ENCODE measurements at places on chromosomes 2 and 18. TPM values are rescaled to one million over a fixed set of nuclear protein-coding genes. Genes with fewer than 3 reads are reported as not detected.
A peak's percentile ranks its signal among the peaks of the same experiment; 100 is the strongest.

QPCT gene
- total RNA-seq: 2.7 TPM

VAMP8 gene
- total RNA-seq: 76.0 TPM

DNA sequence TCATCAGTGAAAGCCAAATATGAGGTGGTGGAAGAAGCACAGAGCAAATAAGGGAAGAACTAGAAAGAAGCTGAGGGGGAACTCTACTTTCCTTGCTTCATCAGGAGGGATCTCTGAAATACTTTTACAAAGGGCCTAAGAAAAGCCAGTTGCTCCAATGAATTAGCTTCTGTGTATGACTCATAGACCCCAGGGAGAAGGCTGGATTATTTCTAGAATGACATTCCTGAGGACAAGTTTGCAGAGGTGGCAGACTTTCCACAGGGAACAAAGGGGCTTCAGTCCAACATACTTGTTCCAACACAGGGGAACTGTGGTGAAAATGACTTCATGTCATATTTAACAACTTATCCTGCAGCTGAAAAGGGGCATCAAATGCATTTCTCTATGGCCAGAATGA, 29.0 kb downstream of the DOK1 start:
- H3K27me3 ChIP-seq: peaks cover 11% of the 10 kb centered on the region
- H3K27ac ChIP-seq: peak overlapping the region; percentile 15
- DNase-seq: no peak

OTX1 gene
- total RNA-seq: 1.0 TPM

DNA sequence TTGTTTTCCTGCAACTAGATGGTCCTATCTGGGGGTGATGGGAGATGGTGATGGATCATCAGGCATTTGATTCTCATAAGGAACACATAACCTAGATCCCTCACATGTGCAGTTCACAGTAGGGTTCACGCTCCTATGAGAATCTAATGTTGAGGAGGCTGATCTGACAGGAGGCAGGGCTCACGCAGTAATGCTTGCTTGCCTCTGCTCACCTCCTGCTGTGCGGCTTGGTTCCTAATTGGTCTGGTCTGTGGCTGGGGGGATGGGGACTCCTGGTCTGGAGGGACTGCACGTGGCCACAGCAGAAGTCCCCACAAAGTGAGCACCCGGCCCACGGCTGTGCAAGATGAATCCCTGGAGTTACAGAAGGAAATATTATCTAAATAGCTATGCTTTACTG, 11.3 kb downstream of the MC5R start:
- H3K27me3 ChIP-seq: peaks cover 6% of the 10 kb centered on the region
- DNase-seq: no peak
- H3K27ac ChIP-seq: no peak overlapping the region
- H3K36me3 ChIP-seq: no peaks in the 10 kb centered on the region
- no peaks in the 10 kb centered on the region for H3K4me1 ChIP-seq
- no peak overlapping the region for H3K4me3 ChIP-seq

DNA sequence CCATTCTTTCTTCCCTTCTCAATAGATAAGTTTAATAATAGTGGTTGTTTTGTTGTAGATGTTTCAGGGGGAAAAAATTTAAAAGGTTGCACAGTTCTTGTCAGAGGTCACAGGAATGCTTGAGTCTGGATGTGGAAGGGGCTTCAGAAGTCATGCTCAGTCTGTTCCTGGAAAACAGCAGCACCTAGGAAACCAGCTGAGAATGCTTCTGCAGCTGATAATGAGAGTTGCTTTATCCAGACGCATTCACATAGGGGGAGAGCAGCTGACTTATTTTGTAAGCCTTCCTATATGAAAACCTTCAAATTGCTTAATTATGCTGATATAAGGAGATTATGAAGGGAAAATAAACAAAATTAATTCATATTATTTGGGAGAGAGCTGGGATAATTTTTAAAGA, 235.5 kb downstream of the GULP1 start:
- peaks cover 4% of the 10 kb centered on the region for H3K4me1 ChIP-seq
- no peak overlapping the region for H3K27ac ChIP-seq
- no peak for DNase-seq
- no peaks in the 10 kb centered on the region for H3K27me3 ChIP-seq

CEBPZOS gene
- total RNA-seq: 0.84 TPM

DNA sequence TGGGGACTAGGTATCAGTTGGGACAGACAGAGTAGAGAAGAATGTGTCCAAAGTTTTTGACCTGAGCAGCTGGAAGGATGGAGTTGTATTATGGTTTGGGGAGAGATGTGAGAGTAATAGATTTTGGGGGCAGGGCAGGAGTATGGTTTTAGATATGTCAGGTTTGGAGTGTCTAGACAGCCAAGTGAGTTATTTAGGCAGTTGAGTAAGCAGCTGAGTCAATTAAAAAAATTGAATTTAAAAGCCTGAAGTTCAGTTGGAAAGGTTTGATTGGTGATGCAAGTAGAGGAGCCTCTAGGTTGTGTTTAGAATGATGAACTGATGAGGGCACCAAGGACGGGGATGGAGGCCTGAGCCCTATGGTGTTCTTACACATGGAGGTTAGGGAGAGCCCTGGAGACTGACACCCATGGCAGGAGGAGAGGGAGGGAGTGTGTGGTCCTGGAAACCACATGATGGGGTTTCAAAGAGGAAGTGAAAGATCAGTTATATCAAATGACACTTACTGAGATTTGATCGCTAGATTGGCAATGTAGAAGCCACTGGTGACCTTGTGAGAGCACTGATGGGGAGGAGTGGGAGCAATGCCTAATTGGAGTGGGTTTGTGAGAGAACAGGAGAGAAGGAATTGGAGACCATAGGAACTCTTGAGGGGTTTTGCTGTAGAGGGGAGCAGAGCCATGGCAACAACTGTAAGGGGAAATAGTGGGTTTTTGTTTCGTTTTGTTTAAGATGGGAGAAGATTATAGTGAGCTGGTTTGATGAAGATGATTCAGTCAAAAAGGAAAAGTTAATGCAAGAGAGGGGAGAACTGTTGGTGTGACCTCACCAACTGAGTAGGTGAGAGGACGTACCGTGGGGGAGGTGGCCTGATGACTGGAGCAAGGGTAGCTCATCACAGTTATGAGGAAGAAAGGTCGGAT, 10.3 kb downstream of the ITGA6 start:
- peaks cover 45% of the 10 kb centered on the region for H3K4me1 ChIP-seq
- H3K36me3 ChIP-seq: peaks cover 1% of the 10 kb centered on the region
- DNase-seq: no peak
- H3K4me3 ChIP-seq: no peak overlapping the region
- H3K27me3 ChIP-seq: no peaks in the 10 kb centered on the region

GRCh38 chr18:13376841-13377351, 158.3 kb downstream of the LDLRAD4 start:
- peaks cover 21% of the 10 kb centered on the region for H3K27me3 ChIP-seq
- no peak overlapping the region for H3K27ac ChIP-seq
- no peak overlapping the region for H3K4me3 ChIP-seq
- H3K4me1 ChIP-seq: no peaks in the 10 kb centered on the region
- no peaks in the 10 kb centered on the region for H3K36me3 ChIP-seq

- H3K36me3 ChIP-seq: no peaks in the 10 kb centered on the region
- H3K4me1 ChIP-seq: no peaks in the 10 kb centered on the region
- DNase-seq: no peak
- no peaks in the 10 kb centered on the region for H3K27me3 ChIP-seq
- H3K4me3 ChIP-seq: no peak overlapping the region
These were observed 18.9 kb downstream of the KCNG3 start for GRCh38 chr2:42474765-42475454.

- H3K27ac ChIP-seq: no peak overlapping the region
- H3K4me3 ChIP-seq: no peak overlapping the region
- H3K4me1 ChIP-seq: peaks cover 24% of the 10 kb centered on the region
- H3K27me3 ChIP-seq: no peaks in the 10 kb centered on the region
- peaks cover 10% of the 10 kb centered on the region for H3K36me3 ChIP-seq
These were observed 3.0 kb downstream of the PIKFYVE start for GRCh38 chr2:208269091-208269490.

GRCh38 chr2:133045787-133046186, 375.8 kb upstream of the LYPD1 start:
- peaks cover 10% of the 10 kb centered on the region for H3K4me1 ChIP-seq
- no peak overlapping the region for H3K27ac ChIP-seq
- no peak for DNase-seq

GRCh38 chr18:45930963-45931362, 36.2 kb downstream of the EPG5 start:
- H3K4me3 ChIP-seq: no peak overlapping the region
- no peak overlapping the region for H3K27ac ChIP-seq
- H3K4me1 ChIP-seq: no peaks in the 10 kb centered on the region
- H3K27me3 ChIP-seq: no peaks in the 10 kb centered on the region

DNA sequence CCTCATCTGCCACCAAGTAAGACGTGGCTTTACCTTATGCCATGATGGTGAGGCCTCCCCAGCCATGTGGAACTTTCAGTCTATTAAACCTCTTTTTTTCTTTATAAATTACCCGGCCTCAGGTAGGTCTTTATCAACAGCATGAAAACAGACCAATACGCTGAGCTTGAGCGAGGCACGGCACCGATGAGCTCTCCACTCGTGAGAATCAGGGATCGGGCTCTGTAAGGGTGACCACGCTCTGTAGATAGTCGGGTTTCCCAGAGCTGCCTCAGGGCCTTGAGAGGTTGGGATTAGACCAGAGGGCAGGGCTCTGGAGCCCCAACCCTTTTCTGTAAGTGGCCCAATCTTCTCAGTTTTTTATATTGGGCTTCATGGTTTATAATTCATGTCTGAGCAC, 360.3 kb upstream of the MYT1L start:
- DNase-seq: no peak
- H3K36me3 ChIP-seq: no peaks in the 10 kb centered on the region
- peaks cover 32% of the 10 kb centered on the region for H3K27me3 ChIP-seq
- no peaks in the 10 kb centered on the region for H3K4me1 ChIP-seq
- no peak overlapping the region for H3K4me3 ChIP-seq

LANCL1 gene
- 58.1 TPM for total RNA-seq

DNA sequence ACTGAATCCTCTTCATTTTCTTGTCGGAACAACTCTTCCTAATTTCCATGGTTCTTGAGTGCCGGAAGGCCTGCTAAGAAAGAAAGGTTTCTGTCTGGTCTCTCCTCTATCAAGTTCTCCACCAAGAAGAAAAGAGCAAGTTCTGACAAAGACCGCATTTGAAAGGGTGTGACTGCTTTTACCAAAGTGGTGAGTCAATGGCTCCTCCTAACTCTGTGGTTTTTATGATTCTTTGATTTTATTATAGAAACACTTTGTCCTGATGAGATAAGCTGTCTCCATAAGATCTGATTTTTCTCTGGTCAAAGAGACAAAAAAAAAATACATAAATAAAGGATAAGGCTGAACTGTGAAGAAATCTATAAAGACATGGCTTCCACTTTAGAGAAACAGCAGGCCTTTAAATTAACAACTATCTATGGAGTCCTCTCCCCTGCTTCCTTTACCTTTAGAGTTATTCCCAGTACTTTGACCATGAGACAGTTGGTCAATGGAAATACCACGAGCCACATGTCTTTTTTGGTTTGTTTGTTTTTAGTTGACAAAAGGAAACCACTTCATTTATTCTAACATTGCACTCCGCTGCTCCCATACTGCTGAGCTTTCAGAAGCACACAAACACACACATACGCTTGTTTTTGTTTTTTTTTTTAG, 67.7 kb downstream of the REL start:
- DNase-seq: no peak
- no peaks in the 10 kb centered on the region for H3K27me3 ChIP-seq
- H3K4me1 ChIP-seq: no peaks in the 10 kb centered on the region
- no peak overlapping the region for H3K27ac ChIP-seq
- no peak overlapping the region for H3K4me3 ChIP-seq
- H3K36me3 ChIP-seq: peaks cover 19% of the 10 kb centered on the region

- no peaks in the 10 kb centered on the region for H3K4me1 ChIP-seq
- H3K27me3 ChIP-seq: peaks cover 2% of the 10 kb centered on the region
- no peak overlapping the region for H3K27ac ChIP-seq
- DNase-seq: no peak
These were observed 351.9 kb downstream of the LRRTM1 start for GRCh38 chr2:79952616-79953015.

Measured in progenitor cell of endocrine pancreas (in vitro differentiated cells).